ENCODE measurements at places on chromosomes 3 and 15.

GRCh38 chr3:112302881-112303763 lies 9.1 kb upstream of the SLC9C1 start:
- DNase-seq: no peak

DNA sequence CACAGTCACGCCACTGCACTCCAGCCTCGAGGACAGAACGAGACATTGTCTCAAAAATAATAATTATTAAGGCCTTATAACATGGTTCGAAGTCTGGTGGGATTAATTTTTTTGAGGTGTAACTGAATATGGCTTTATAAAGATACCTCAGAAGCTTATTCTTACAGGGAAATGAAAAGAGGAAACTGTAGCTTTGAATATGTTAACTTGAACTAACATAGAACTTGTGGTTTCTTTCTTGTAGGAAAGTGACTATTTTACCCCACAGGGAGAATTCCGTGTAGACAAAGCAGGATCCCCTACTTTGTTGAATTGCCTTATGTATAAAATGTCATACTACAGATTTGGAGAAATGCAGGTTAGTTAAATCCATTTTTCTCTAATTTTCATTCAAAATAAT lies 96.3 kb downstream of the STT3B start:
- DNase-seq: no peak

DNA sequence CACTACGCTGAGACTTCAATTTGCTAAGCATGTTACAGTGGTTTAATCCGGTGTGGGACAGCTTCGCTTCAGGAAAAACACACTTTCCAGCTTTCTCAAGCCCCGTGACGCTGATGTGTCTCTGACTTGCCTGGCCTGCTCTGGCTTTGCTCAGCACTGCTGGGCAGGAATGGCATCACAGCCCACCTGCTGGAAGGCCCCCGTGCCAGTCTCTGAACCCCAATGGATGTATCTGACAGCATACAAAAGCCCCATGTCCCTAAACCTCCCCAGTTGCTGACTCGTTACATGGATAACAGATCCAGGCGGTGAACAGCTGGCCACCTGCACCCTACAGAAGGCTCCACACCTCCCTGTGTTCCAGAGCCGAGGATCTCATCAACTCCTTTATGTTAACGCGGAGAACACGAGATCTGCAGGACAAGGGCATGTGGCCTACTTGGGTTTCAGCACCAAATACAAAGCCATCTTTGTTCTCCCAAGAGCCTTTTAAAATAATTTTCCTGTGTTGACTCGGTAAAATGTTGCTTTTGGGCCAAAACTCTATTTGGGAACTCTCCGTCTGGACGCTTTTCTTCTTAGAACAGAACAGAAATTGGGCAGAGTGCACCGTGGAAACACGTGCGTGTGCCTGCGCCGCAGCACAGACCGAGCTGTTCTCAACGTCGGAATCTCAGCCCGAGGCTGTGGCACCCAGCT lies 61.4 kb downstream of the ATP10A start:
- DNase-seq: no peak

DNA sequence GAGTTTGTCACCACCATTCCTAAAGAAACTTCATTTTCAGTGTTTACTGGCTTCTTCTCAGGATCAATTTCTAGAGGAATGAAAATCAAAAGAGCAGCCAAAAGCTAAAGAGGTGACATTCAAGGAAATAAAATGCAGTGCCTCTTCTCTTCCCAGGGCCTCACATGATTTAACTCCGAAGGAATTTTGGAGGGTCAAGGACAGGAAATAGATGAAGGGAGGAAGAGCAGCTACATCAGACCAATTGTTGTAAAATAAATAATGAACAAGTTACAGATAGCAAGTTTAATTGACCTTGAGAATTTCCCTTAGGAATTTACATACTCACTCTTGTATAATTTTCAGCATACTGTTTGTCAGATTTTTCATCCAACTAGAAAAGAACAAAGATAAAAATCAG lies 78.1 kb downstream of the LRRFIP2 start:
- peak; percentile 96 for DNase-seq

GRCh38 chr15:70151462-70151861 lies 53.7 kb upstream of the TLE3 start:
- no peak for DNase-seq

DNA sequence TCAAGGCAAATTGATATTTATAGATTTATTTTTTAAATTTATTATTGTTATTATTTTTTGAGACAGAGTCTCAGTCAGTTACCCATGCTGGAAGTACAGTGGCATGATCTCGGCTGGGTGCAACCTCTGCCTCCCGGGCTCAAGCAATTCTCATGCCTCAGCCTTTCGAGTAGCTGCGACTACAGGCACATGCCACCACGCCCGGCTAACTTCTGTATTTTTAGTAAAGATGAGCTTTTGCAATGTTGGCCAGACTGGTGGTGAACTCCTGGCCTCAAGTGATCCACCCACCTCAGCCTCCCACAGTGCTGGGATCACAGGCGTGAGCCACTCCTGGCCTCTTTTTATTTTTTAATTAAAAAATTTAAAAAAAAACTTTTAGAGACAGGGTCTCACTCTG lies 19.0 kb downstream of the SPG21 start:
- no peak for DNase-seq

GRCh38 chr3:172098698-172099494 lies 59.5 kb downstream of the FNDC3B start:
- DNase-seq: no peak

DNA sequence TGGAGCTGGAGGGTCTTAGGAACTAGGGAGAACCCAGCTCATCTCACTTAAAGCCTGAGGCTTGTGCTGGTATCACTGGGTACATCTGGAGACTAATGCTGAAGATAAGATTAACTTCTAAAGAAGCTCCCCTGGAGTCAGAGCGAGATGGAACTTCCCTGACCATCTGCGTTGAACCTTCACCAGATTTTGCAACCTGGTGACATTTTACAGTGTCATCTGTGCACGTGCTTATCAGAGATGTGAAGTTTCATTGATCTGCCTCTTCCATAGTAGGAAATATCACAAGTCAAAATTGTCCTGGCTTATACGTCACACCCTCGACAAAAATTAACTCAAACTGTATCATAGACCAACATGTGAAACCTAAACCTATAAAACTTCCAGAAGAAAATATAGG lies 395.5 kb downstream of the SHQ1 start:
- DNase-seq: no peak

DNA sequence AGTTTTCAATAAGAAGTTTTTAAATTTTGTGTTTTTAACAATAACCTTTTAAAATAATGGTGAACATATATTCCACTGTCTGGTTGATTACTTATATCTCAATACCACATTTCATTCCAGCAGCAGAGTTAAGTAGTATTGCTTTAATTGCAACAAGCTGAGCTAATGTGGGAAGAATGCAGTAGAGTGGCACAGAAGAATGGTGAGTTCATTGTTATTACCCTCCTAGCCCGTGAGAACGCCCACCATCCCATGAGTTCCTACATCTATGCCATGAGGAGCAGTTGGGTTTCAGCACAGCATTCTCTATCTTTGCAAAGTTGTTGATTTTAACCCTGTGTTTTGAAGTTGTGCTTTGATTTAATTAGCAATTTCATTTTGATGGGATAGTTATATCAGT lies 17.8 kb upstream of the NR2E3 start:
- DNase-seq: peak; percentile 90

DNA sequence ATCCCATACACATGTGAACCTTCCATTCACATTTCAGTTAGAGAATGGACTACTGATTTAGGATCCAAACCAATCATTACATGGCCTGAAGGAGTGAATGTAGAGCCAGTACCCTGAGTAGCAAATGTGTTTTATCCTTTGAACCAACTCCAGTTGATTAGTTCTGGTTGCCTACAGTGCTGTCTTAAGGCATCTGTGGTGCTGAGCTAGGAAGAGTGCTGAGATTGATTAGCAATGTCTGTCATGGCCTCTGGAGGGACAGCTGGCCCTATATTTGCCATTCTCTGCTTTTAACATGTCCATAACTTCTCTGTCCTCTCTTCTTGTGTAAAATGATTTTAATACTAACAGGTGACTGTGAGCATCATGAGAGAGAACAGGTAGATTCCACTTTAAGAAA lies 11.1 kb downstream of the LRTM1 start:
- no peak for DNase-seq
